ENCODE measurements at places on chromosomes 7 and 10. TPM values are rescaled to one million over a fixed set of nuclear protein-coding genes. Genes with fewer than 3 reads are reported as not detected.

JAKMIP3 gene
- 0.42 TPM for total RNA-seq

- H3K27ac ChIP-seq = no peak overlapping the region
- H3K27me3 ChIP-seq = no peaks in the 10 kb centered on the region
- no peak for DNase-seq
- no peak overlapping the region for H3K4me3 ChIP-seq
- no peaks in the 10 kb centered on the region for H3K4me1 ChIP-seq
- H3K36me3 ChIP-seq = no peaks in the 10 kb centered on the region
Measured at GRCh38 chr7:51308265-51308664, 8.3 kb downstream of the COBL start.

ABCB1 gene
- 10.6 TPM for total RNA-seq

PKD2L1 gene
- total RNA-seq = 0.56 TPM

GRCh38 chr10:74994854-74995253, 116.6 kb upstream of the SAMD8 start:
- peaks cover 9% of the 10 kb centered on the region for H3K36me3 ChIP-seq
- no peak for DNase-seq
- no peak overlapping the region for H3K4me3 ChIP-seq
- H3K27me3 ChIP-seq = no peaks in the 10 kb centered on the region

- H3K36me3 ChIP-seq = no peaks in the 10 kb centered on the region
- H3K27ac ChIP-seq = no peak overlapping the region
- H3K27me3 ChIP-seq = no peaks in the 10 kb centered on the region
Measured at GRCh38 chr7:141017555-141017954, 2.8 kb upstream of the MRPS33 start.

DNA sequence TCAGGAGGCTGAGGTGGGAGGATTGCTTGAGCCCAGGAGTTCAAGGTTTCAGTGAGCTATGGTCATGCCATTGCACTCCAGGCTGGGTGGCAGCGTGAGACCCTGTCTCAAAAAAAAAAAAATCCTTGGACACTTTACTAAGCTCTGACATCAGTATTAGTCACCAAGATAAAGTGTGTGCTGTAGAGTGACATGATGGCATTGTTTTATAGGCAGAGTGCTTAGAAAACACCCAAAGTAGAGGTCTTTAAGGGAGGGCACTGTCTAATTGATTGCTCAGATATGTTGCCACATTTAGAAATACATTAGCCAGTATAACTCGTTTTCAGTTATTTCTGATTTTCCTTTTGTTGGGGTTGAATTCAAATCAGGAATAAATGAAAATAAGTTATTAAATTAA, 235.9 kb downstream of the REEP3 start:
- no peak for DNase-seq
- H3K27ac ChIP-seq = no peak overlapping the region
- H3K4me3 ChIP-seq = no peak overlapping the region
- H3K36me3 ChIP-seq = no peaks in the 10 kb centered on the region
- H3K27me3 ChIP-seq = no peaks in the 10 kb centered on the region
- H3K4me1 ChIP-seq = peaks cover 9% of the 10 kb centered on the region

GRCh38 chr7:33671531-33672262, 233.6 kb upstream of the BMPER start:
- H3K27me3 ChIP-seq = no peaks in the 10 kb centered on the region
- H3K36me3 ChIP-seq = no peaks in the 10 kb centered on the region
- DNase-seq = no peak
- no peak overlapping the region for H3K27ac ChIP-seq
- no peaks in the 10 kb centered on the region for H3K4me1 ChIP-seq
- no peak overlapping the region for H3K4me3 ChIP-seq

- H3K27me3 ChIP-seq = no peaks in the 10 kb centered on the region
- H3K27ac ChIP-seq = no peak overlapping the region
- no peaks in the 10 kb centered on the region for H3K36me3 ChIP-seq
- no peak for DNase-seq
Measured at GRCh38 chr7:72099784-72100183, 312.4 kb downstream of the CALN1 start.

- peaks cover 42% of the 10 kb centered on the region for H3K4me1 ChIP-seq
- H3K27ac ChIP-seq = peak overlapping the region; percentile 51
- H3K4me3 ChIP-seq = peak overlapping the region; percentile 99
Measured at GRCh38 chr7:105016709-105017656, 3.0 kb downstream of the KMT2E start.

DNA sequence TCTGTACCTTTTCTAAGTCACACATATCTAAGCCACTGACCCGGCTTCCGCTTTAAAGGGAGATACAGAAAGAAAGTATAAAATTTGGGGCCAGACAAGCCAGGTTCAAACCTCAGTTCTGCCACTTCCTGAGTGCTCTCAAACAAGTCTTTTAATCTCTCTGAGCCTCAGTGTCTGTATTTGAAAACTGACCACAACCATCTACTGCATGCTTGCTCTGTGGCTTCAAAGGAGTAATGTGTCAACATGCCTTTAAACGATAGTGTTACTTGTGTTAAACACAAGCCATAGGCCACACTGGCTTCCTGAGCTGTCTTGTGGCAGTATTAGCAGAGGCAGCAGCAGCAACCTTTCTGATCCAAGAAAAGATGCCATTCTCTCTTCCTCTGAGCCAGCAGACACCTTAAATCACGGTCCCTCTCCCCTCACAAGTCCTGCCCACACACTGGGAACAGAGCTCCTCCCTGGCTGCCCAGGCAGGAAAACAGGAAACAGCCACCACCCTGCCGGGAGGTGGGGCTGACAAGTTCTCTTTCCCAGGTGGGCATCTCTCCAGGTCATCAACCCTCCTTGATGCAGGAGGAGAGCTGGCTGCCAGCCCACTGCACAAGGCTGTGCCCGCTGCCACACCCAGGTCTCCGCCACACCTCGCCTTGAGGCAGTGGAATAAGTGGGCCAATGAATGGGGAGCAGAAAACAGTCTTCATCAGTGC, 10.7 kb downstream of the HIP1 start:
- no peaks in the 10 kb centered on the region for H3K27me3 ChIP-seq
- H3K4me3 ChIP-seq = peak overlapping the region; percentile 37
- H3K27ac ChIP-seq = no peak overlapping the region

SPDYE2B gene
- not detected for total RNA-seq
